ENCODE measurements at places on chromosomes 12 and 14. TPM values are rescaled to one million over a fixed set of nuclear protein-coding genes. Genes with fewer than 3 reads are reported as not detected.

Gene CABP1
- total RNA-seq, result 0.21 TPM

Gene SMOC1
- 6.0 TPM for total RNA-seq

Gene CSRP2
- total RNA-seq, result 5.0 TPM

DNA sequence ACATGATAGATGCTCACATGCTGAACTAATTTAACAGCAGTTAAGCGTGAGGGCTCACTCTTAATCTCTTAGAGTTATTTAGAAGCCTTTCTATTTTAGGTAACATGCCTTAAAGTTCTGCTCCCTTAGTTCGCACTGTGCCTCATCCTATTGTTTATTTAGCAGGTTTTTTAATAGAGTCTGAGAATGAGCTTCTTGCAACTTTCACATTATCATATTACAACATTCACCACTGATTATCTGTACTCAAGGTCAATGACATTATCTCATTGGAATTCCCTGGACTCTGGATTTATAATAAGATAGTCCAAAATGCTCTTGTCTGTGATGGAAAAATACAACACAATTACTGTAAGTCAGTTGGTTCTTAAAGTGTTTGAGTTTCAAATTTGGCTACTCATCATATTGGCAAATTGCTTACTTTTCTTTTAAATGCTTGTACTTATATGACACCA lies 183.6 kb upstream of the SLC38A2 start:
- no peak for DNase-seq

GRCh38 chr14:67010602-67011001 lies 178.6 kb upstream of the GARIN2 start:
- DNase-seq, result no peak

Gene VRTN
- not detected for total RNA-seq

GRCh38 chr14:68384335-68384734 lies 408.5 kb downstream of the ZFP36L1 start:
- peak; percentile 55 for DNase-seq

DNA sequence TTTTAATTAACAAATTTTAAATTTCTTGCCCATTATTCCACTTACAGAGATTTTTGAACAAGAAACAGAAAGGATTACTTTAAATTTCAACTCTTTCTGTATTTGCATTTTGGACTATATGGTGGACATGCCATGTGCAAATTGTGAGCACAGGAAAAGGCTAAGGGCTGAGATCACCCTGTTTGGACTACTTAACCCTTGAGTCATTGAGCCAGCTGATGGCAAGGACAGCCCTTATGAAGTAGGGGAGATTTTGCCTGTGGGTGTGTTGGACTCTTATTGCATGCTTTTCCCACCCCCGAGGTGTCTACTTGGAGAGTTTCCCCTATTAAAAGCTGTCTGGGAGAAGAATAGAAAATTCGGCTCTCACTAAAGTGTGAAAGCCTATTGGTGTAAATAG lies 17.2 kb downstream of the DERA start:
- DNase-seq, result no peak

GRCh38 chr12:11174022-11174421 lies 3.0 kb downstream of the SMIM10L1 start:
- no peak for DNase-seq

Gene PPP1CC
- total RNA-seq, result 91.0 TPM

- no peak for DNase-seq
Measured at GRCh38 chr14:64098120-64098519, 196.1 kb downstream of the ESR2 start.

DNA sequence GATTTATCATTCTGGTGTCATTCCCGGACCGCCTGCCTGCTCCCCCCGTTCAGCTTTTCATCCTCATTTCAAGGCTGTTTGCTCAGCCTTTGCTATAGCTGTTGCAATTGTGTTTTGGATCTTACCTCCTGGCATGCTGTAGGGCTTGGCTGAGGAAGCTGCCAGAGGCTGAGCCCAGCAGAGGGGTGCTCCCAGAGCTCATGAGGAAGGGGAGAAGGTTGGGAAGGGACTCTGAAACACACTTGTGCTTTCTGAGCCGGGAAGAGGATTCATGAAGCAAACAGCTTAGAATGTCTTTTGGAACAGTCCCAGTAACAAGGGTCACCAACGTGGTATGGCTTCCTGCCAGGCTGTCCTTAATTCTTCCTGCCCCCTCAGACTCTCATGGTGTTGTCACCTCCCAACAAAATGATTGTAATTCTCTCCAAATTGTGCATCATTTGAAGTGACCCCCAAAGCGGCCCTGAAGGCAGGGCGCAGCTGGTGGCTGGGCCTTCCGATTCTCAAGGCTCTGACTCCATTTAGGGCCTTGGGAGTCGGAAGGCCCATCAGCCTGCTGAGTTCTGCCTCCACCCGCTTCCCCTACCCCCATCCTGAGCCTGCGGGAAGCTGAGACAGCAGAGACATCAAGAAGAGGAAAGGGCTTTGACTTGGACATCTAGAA lies 111.9 kb upstream of the ARHGAP5 start:
- no peak for DNase-seq

DNA sequence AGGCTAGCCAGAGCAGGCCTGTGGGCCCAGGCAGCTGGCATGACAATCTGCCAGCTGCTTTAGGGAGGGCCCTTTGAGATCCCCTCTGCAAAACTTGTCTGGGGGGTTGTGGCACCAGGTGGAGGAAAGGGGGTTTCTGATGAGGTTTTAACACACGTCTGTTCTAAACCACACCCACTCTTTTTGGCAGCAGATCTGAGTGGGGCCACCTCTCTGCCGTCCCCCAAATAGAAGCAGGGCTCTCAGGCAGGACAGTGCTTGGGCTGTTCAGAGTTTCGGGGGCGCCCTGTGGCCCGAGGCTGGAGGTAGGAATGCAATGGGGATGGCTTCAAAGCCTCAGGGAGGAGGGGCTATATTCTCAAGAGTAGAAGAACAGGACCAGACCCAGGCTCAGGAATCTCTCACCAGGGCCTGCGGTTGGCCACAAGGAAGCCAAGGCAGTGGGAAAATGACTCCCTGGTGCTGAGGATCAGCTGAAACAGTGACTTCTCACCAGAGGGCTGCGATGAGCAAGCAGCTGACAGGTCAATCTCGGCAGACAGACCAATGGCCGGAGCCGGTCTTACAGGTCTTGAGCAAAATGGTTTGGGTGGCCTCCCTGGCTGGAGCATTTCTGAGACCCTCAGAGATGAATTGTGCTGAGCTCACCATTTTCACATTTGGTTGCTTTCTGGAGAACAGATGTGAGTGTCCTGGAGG lies 1.5 kb upstream of the KRT5 start:
- DNase-seq, result no peak

Data from tibial nerve (tissue), 4 donors.